Activated CD4-positive, alpha-beta memory T cell treated with anti-CD3 and anti-CD28 coated beads for 36 hours (primary cell): ENCODE measurements at places on chromosomes 6 and 20.

DNA sequence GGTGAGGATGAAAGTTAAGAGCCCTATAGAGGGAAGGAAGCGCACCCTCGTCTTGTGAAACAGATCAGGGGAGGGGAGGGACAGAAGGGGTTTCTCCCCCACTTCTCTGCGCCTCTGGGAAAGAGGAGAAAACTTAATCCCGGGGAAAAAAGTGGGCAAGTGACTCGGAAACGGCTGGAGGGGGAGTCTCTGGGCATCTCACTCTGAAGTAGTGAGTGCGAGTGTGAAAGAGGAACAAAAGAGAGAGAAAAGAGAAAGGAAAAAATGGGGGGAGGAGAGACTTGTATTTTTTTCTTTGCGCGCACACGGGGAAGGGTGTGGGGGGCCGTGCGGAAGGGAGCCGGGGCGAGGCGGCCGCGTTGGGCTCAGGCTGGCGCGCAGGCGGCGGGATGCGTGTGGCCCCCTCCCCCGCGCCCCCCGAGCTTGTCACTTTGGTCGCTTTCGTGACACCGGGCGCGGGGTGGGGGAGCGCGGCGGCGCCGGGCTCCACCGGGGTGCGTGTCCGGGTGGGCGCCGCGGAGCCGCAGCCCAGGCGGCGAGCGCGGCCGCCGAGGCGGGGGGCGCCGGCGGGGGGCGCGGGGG is 454 bp downstream of the L3MBTL3 start:
- DNase-seq: peak; percentile 35

DNA sequence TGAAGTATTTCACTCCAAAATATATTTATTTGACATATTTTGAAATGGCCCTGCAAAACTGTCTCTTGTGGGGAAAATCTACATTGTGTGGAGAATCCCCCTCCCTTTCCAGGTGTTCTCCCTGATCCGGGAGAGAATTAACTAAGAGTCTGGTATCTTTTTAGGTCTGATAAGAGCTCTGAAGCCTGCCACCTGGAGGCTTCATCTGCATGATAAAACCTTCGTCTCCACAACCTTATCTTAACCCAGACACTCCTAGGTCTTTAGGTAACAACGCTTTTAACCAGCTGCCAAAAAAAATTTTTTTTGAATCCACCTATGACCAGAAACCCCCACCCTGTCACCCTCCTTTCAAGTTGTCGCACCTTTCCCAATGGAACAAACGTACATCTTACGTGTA is 43.0 kb downstream of the FAM184A start:
- no peak for DNase-seq

- DNase-seq: no peak
These were observed 172.5 kb downstream of the FOXA2 start for GRCh38 chr20:22411627-22412450.

- no peak for DNase-seq
These were observed 96.7 kb downstream of the MAP3K7 start for GRCh38 chr6:90490030-90490716.

DNA sequence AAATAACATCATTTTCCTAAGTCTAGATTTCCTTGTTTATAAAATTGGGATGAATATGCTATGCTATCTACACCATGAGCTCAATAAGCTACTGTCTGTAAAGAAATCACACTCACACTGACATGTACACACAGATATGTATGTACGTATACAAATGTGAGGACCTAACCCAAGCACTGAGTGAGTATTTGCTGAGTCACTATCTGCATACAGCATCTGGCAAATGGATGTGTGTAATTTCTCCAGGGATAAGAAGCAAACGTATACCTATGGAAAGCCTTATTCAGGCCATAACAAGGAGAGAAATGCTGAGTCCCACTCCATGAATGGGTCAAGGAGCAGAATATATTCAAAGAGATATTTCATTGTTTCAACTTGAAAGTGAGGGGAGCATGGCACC is 153.9 kb downstream of the LPA start:
- no peak for DNase-seq

- no peak for DNase-seq
These were observed 450.1 kb downstream of the GJA1 start for GRCh38 chr6:121885399-121886152.

GRCh38 chr6:12294851-12295536 is 4.8 kb downstream of the EDN1 start:
- DNase-seq: no peak

GRCh38 chr20:62217913-62218773 is 1.9 kb downstream of the HRH3 start:
- DNase-seq: no peak

DNA sequence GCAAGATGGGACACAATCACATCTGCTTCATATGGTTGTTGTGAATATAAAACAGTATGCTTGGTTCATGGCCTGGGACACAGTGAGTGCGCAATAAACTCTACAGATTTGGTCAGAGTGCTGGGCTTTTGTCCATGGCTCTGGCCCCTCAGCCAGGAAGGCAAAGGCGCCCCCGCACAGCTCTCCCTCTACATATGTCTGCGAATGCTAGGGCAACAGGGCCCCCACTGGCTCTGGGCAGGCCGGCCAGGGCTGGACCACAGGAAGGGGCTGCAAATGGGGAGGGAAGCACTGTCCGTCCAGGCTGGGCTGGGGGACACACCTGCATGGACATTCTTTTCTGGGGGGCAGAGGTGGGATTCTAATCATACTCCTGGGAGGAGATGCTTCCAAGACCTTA is 151.8 kb upstream of the MLN start:
- DNase-seq: no peak

DNA sequence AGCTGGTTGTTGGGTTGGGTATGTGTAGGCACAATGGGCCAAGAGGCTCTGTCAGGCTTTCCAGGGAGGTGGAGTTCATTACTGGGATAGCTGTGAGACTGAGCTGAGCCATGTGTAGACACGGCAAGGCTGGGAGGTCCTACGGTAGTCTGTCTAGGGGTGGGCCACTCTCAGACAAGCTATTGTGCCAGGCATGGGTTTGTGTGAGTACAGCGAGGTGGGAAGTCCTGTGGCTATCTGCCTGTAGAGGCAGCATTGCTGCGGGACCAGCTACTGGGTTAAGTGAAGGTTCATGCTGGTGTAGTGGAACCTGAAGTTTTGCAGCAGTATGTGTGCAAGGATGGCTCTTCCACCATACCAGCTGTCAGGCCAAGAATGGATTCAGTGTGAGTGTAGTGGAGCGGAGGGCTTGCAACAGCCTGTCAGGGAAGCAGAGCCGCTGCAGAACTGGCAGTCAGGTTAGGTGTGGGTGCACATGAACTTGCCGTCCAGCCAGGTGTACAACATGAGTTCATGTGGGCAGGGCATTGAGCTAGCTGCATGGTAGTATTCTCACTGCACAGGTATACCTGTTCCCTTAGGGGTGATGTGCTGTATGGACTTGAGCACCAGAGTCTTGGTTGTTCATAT is 78.0 kb upstream of the CENPW start:
- DNase-seq: no peak

GRCh38 chr6:149037051-149037671 is 280.4 kb upstream of the TAB2 start:
- no peak for DNase-seq

GRCh38 chr6:166825553-166826145 is 130.7 kb downstream of the RNASET2 start:
- no peak for DNase-seq

DNA sequence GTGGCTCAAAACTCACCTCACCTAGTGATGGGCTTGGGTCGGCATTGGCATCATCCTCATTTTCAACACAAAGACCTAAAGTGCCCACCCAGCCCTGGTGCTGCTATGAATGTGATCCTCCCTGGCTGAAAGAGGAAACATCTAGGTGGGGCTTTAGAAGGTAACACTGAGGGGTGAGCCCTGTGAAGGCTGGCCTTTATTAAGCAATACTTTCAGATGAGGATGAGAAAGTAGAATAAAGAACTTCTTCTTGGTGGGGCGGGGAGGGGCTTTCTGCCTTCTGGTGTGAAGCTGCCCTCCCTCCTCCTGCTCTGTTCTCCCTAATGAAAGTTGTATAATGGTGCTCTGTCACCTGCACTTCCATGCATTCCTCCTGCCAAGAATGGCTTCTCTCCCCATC is 133.0 kb upstream of the TRAF3IP2 start:
- DNase-seq: no peak

DNA sequence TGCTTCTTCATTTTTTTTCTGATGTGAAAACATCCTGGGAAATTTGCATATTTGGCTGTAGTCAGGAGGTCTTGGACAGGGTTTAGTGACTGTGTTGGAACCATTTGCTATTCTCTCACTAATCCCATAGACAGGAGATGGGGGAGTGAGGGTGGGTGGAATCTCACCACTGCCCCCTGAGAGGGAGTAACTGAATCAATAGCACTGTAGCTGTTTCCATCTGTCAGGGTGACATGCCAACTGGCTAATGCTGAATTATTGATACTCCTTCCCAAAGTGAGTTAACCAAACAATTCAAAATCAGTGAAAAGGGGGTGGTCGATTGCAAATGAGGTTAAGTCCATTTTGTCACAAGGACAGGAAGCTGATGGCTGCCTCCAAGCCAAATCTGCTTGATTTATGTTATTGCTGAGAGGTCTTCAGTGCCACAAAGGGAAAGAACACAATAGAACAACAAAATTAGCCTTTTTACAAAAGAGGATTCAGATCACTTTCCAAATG is 55.1 kb upstream of the B3GAT2 start:
- no peak for DNase-seq

DNA sequence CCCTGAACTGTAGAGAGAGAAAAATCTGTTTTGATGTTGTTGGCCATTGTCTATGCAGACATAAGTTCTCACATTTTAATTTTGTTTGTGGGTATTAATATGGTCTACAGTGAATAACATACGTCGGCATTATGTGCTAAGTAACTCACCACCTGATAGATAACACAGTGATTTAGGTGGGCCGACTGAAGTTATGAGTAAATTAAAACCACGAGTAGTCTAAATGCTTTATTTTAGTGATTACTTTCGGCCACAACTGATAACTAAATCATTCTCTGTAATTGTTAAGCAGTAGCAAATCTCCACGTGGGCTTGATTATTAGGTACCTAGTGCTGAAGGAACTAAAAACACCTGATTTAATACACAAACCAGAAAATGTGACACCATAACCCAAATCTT is 1.1 kb downstream of the DOP1A start:
- no peak for DNase-seq

- DNase-seq: no peak
These were observed 462 bp upstream of the SLC35B3 start for GRCh38 chr6:8435845-8436168.

DNA sequence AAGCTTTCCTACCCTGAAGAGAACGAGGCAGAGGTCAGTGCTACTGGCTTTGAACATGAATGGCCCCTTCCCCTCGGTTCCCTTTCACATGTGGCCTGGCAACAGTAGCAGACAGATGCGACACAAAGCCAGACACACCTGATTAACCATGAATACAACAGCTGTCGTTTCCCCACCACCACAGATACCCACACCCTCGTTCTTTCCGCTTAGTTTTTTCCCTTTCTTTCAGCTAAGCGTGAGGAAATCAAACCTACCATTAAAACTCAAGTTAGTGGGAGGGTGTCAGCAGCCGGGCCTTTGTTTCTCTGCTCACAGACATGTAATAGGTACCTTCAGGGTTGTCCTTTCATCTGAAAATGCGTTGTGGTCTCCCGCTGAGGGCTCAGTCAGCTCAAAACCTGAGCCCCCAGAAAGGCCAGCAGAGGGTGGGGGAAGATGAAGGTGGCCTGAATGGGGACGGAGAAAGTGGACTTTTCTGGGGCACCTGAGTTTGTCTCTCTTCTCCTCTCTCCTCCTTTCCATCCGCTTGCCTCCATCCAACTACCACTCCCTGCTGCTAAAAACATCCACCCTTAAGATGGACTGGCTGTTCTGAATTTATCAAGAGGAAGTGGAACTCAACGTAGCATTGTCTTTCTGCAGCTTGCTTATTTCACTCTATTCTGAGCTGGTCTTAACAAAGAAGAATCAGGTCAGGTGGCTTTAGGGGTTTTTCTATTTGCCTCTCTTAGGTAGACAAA is 516.6 kb upstream of the JARID2 start:
- DNase-seq: no peak

GRCh38 chr20:973785-974194 is 28.3 kb downstream of the RSPO4 start:
- DNase-seq: peak; percentile 54

DNA sequence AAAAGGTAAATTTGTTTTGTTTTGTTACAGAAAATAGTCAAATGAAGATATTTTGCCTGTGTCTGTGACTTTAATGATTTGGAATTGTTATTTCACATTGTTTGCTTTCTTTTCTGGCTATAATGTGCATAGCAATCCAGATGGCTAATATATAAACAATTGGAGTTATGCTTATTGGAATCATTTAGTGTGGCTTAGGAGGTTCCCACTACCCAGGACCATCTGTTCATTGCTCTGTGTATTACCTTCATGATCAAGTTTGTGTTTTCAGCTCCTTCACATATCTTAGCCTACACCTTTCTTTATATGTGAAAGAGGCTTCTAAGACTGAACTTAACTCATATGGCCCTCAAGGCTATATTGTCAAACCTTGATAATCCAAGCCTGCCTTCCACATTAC is 232.9 kb downstream of the BCKDHB start:
- DNase-seq: no peak

- no peak for DNase-seq
These were observed 16.5 kb upstream of the ASCC3 start for GRCh38 chr6:100897671-100898070.

- no peak for DNase-seq
These were observed 4.6 kb upstream of the CPXM1 start for GRCh38 chr20:2804852-2805688.

DNA sequence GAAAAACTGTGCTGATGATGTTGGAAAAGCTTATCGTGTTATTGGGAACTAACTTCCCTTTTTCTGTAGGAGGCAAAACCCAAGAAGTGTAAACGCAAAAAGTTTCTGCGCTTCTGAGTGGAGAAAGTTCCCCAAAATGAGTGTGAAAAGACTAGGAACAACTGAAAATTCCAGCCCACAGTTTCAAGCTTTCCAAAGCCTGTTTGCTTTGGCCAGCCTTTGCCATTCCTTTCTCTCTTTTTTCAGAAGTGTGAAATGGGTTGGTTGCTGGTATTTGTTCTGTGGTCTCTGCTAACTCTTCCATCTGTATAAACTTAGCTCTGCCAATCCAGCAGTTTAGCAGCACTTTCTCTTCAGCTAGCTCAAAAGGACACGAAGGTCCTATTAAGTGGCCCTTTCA is 491.3 kb downstream of the MAFB start:
- no peak for DNase-seq

- no peak for DNase-seq
These were observed 886.7 kb downstream of the TBC1D32 start for GRCh38 chr6:120447605-120448004.

DNA sequence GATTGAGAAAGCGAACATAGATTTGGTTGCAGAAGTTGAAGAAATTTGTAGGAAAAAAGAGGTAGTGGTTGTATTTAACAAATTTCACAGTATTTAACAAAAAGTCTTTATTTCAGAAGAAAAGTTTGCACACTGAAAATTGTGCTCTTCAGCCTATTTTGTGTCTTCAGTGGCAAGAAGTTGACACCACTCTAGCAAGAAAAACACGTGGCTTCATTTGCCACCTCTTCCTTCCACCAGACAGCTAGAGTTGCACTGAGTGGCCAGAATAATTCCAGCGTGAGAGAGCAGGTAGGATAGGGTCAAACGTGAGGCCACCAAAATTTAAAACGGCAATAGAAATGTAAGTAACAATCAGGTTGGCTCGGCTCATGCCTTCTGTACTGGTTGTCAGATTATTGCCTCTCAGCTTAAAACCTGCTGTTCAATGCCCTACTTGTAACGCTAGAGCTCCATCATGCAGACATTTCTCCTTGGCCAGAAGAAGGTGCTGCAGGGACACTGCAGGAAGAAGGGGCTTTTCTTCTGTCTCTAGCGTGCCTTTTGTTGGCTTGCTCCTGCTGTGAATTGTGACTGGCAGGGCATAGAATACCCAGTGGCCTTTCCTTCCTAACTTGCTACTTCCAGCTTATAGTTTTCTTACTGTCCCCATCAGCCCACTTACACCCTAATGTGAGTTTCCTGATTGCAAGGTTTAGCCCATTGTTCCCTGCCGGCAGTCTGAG is 12.1 kb downstream of the TRAPPC3L start:
- no peak for DNase-seq
